NCI-H2081 treated with DMSO at 0.1 percent for 48 hours (cell line): ENCODE measurements at places on chromosomes 1 and 21.

- no peak for DNase-seq
Observed at GRCh38 chr1:183946320-183946613, 91.3 kb downstream of the COLGALT2 start.

DNA sequence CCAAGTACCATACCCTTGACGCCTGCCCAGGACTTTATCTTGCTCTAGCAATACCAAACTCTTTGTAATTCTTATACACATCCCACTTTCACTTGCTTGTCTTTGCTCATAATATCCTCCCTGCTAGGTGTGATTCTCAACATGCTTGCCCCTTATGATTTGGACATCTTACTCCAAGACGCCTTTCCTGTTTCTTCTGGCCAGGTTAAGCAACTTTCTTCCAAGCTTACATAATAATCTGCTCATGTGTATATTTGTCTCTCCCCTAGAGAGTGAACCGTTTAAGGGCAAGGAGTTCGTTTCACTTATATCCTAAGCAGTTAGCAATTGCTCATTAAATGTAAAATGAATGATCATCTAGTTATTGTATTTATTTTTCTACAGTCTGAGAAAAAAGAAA, 21.8 kb downstream of the CRYZL1 start:
- no peak for DNase-seq

DNA sequence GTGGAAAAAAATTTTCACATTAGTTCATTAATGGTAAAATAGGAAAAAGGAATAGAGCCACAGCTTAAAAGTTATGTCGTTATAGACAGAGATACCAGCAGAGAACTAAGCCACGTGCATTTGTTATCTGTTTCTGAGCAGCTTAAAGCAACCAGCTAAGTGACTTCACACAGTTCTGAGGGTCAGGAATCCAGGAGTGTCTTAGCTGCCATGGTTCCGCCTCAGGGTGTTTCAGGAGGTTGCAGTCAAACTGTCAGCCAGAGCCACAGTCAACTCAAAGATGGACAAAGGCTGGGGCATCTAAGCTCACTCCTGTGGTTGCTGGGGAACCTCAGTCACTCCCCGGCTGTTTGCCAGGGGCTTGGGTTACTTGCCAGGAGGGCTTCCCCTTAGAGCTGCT, 515.8 kb downstream of the SMYD3 start:
- no peak for DNase-seq

DNA sequence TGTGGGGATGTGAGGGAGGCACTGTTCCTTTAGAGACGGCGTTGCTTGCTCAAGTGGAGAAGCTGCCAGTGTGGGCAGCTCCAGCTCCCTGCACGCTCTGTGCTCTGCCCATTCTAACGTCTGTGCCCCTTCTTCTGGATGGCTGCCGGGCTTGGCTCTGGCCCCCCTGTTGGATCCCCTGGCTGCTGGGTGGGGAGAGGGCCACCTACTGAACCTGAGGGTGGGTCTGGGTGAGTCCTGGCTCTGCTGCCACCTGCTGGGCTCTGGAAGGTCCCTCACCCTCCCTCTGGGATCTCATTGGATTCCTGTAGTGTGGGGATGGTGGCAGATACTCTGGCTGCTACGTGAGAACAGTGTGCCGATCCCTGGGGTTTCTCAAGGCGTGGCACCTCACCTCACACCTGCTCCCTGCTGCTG, 5.0 kb downstream of the PFKL start:
- DNase-seq, result no peak

GRCh38 chr1:111630567-111630966, 11.0 kb downstream of the RAP1A start:
- DNase-seq, result no peak

DNA sequence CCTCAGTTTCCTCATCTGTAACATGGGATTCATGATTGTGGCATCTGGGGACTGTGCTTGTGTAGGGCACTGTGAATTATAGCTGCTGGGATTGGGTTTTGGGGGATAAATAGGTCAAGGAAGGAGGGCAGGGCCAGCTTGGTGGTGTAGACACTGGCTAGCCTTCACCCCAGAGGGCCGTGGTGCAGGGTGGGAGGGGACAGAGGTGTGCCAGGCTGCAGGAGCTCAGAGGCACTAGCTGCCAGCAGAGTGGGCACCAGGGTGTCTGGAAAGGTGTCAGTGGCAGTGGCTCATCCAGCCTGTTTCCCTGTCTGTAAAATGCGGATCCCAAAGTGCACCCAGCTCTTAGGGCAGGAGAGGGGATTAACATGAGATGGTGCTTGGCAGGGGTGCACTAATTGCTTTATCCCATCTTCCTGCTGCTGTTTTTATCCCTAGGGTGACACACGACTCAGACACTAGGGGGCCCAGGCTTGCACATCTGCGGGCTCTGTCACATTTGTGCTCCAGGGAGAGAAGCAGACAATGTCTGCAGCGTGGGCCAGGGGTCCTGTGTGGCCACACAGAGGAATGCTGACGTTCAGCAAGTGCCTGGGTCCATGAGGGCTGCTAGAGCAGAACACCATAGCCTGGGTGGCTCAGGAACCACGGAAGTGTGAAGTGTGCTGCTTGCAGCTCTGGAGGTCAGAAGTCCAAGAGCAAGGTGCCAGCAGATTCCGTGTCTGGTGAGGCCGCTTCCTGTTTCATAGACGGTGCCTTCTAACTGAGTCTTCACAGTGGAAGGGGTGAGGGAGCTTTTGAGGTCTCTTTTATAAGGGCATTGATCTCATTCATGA, 19.3 kb downstream of the OBSCN start:
- no peak for DNase-seq

DNA sequence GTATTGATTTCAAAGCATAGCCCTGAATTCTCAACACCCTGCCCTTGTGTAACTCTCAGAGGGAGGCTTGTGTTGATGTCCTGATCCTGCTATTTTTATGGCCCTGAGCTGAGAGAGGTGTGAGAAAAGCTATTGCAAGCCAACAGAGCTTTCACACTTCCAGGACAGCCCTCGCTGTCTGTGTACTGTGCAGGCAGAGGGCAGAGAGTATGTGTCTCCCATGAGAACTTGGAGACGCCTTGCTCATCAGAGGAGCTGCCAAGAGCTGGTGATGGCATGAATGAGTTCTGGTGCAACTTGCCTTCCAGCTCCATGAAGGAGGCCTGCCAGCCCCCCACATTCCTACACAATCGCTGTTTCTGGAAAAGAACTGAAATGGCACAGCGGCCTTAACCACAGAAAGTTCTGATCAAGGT, 144.1 kb upstream of the AJAP1 start:
- no peak for DNase-seq

DNA sequence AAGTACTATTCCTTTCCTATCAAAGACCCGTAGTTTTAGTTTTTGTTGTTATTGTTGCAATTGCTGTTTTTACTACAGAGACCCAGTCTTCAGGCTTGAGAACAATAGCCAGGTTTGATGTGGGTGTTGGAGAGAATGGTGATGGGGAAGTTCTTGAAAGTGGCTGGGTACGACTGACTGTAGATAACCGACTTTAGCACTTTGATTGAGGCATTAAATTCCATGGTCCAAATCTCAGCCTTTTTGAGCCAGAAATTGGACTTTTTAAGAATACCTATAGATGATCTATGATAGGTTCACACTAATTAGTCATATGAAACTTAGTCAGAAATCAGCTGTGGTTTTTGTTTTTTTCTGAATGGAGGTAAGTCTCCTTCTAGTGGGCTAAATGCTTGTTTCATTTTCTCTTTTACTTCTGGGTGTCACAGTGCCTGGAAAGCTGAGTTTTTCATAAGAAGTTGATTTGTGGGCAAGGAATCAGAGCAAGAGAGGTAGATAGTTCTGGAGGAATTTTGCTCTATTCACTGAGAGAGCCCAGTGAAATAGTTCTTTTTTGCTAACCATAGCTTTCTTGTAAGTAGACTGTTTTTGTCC, 2.8 kb downstream of the PPIH start:
- no peak for DNase-seq

DNA sequence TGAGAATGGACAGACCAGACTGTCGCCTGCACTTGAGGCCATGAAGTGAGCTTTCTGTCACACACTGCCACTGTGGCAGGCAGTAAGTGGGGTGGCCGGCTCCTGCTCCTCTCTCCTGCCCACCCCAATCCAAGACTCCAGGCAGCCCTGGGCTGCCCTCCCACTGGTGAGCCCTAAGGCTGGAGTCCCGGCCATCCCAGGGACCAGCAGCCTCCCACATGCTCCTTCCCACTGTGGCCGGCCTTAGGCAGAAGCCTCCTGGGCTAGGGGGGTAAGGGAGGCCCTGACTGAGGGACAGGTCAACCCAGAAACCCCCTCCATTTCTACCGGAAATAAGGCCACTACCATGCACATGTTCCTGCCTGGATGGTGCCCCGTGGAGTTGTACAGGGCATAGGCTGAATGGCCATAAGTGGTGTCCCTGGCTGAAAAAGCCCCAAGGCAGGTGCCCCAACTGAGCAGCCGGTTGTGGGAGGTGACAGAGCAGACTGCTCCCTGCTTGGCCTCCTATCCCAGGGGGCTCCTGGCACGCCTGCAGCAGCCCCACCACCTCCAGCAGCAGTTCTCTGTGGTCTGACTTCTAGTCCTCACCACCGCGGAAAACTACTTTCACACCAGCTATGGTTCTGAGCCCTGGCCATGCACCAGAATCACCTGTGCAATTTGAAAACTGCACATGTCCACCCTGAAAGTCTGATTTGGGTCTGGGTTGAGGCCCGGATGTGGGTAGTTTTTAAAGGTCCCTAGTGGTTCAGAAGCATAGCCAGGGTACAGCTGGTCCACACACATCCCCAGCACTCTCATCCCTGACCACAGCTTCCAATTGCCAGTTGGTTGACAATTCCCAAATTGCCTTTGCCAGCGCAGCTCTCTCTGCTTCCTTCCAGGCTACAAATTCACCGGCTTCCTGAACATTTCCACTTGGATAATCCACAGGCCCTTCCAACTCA, 1.6 kb upstream of the ARTN start:
- DNase-seq, result no peak

DNA sequence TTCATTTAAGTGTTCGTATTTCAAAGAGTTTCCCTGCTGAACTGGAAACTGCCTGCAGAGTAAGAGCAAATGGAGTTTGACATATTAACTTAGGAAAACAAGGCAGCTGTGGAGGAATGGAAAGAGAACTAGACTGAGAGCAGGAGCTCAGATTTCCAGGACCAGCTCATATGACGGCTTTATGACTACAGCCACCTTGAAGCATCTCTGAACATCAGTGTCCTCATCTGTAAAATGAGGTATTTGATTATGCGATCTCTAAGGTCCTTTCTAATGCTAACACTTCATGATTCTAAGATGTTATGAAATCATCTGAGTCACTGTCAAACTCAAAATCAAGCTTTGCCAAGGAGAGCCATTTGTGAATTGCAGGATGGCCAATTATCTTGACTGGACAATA, 112.3 kb downstream of the PRRX1 start:
- no peak for DNase-seq

- no peak for DNase-seq
Observed at GRCh38 chr1:176479971-176480370, 17.0 kb downstream of the PAPPA2 start.

- DNase-seq, result no peak
Observed at GRCh38 chr21:31897311-31897710, 24.5 kb downstream of the HUNK start.

- DNase-seq, result no peak
Observed at GRCh38 chr1:195376190-195376589, 1232.0 kb downstream of the KCNT2 start.

- no peak for DNase-seq
Observed at GRCh38 chr1:203797948-203798655, 2.7 kb downstream of the ZBED6 start.

- DNase-seq, result no peak
Observed at GRCh38 chr1:228323401-228323800, 83.2 kb downstream of the TRIM11 start.

GRCh38 chr1:152752225-152752624, 5.6 kb upstream of the KPRP start:
- no peak for DNase-seq

DNA sequence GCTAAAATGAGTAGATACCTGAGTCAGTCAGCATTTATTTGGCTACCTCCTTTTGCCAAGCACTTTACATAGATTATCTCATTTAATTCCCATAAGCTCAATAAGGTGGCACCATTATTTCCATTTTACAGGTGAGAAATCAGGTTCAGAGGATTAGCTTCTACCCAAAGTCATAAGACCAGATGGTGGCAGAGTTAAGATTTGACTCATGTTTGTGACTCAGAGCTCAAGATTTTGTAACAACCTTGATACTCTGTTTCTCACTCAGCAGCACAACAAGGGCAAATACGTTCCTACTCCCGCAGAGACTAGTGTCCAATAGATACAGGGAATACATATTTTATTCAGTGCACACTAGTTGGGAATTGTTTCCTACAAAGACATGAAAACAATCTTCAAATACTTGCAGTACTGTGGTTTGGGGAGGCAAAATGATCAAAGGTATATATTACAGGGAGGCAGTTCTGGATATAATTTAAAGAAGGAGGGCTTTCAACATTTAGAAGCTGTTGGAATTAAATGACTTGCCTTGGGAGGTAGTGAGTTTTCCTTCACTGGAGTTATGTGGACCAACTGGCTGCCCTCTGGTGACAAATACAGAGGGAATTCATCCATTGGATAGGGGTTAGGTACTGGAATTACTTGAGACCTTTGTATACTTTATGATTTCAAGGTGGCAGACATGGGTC, 3.6 kb downstream of the LEPR start:
- no peak for DNase-seq

GRCh38 chr1:206899717-206900116, 2.5 kb downstream of the IL24 start:
- no peak for DNase-seq

GRCh38 chr1:201767339-201767738, 61.6 kb upstream of the IPO9 start:
- no peak for DNase-seq

DNA sequence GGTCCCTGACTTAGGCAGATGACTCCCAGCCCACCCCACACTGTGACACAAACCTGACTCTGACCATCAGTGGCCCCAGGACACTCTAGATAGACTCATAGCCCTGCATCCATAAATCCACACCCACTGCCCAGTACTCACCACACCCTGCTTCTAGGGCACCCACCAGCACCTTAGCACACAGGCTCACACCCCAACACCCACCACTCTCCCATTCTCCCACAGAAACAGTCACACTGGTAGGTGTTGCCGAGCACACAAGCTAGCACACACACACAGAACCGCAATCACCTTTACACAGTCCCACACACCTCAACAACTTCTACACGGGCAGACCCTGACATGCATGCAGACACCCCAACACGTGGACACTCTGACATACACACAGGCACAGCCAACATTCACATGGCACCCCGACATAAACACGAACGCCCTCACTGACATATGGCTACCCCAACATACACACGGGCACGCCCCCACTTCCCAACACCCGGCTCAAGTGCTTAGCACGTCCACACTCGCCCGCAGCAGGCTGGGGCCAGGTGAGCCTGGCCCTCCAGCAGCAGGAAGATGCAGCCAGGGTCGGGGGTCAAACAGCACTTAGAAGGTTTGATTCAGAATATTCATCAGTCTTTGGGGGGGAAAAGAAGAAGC, 105.5 kb upstream of the TARDBP start:
- no peak for DNase-seq

GRCh38 chr1:11792106-11792505, 13.7 kb downstream of the MTHFR start:
- DNase-seq, result no peak

GRCh38 chr1:161915051-161915503, 108.6 kb downstream of the OLFML2B start:
- no peak for DNase-seq

- DNase-seq, result no peak
Observed at GRCh38 chr1:209590405-209590804, 6.9 kb downstream of the CAMK1G start.
